ENCODE measurements at places on chromosomes 6 and 20. TPM values are rescaled to one million over a fixed set of nuclear protein-coding genes. Genes with fewer than 3 reads are reported as not detected.

GRCh38 chr6:24659561-24659960 lies 7.1 kb downstream of the TDP2 start:
- DNase-seq, result peak; percentile 23

- DNase-seq, result no peak
These were observed 101.3 kb downstream of the IYD start for GRCh38 chr6:150470131-150470530.

GRCh38 chr6:31353384-31353945 lies 3.5 kb downstream of the HLA-B start:
- DNase-seq, result no peak

GRCh38 chr6:162814426-162814973 lies 86.7 kb downstream of the PACRG start:
- no peak for DNase-seq

- no peak for DNase-seq
These were observed 60.5 kb upstream of the MLIP start for GRCh38 chr6:54050750-54051149.

DNA sequence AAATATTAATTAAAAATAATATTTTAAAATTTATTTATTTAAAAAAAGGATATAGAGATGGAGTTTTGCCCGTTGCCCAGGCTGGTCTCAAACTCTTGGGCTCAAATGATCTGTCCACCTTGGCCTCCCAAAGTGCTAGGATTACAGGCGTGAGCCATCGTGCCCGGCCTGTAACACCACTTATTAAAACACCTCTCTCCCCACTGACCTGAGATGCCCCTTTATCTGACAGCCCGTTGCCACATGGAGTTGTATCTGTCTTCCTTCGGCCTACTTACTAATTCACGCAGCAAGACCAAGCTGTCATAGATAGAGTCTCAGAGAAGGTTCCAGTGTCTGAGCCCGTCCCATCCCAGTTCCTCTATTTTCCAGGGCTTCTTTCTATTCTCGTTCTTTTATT lies 30.7 kb downstream of the KIF25 start:
- no peak for DNase-seq

DNA sequence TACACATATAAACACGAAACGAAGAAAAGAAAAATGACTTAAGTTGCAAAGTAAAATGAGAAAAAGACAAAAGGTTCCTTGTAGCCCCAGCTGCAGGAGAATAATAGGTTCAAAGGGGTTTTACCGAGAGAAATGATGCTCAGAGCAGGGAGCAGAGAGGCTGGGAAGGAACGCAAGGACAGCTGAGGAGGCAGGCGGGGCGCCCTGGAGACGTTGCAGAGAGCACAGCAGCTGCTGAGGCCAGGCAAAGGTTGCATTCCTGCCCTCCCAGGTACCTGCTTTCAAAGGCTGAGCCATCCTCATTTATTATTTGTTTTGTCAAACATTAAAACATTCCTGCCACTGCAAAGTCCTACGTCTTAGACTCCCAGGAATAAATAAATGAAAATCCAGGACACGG lies 16.2 kb upstream of the VAPB start:
- no peak for DNase-seq

DNA sequence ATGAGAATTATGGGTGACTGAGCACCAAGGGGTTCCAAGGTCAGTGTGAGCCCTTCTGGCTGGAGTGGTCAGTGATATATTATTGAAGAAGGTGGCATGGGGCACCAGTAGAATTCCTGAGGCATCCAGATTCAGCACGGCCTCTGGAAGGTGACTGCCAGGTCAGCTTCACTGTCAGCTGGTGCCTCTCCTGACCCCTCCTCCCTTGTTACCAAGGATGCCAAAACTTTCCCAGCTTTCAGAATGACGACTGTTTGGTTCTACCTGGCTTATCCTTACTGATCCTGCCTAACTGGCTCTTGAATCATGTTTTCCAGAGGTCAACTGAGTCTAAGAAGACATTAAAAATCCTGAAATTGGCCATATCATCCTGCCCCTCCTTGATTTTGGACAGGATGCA lies 189.2 kb upstream of the AGPAT4 start:
- no peak for DNase-seq

- no peak for DNase-seq
These were observed 246.8 kb upstream of the EXOC2 start for GRCh38 chr6:939526-940252.

- no peak for DNase-seq
These were observed 421.6 kb downstream of the BCKDHB start for GRCh38 chr6:80528115-80528514.

DNA sequence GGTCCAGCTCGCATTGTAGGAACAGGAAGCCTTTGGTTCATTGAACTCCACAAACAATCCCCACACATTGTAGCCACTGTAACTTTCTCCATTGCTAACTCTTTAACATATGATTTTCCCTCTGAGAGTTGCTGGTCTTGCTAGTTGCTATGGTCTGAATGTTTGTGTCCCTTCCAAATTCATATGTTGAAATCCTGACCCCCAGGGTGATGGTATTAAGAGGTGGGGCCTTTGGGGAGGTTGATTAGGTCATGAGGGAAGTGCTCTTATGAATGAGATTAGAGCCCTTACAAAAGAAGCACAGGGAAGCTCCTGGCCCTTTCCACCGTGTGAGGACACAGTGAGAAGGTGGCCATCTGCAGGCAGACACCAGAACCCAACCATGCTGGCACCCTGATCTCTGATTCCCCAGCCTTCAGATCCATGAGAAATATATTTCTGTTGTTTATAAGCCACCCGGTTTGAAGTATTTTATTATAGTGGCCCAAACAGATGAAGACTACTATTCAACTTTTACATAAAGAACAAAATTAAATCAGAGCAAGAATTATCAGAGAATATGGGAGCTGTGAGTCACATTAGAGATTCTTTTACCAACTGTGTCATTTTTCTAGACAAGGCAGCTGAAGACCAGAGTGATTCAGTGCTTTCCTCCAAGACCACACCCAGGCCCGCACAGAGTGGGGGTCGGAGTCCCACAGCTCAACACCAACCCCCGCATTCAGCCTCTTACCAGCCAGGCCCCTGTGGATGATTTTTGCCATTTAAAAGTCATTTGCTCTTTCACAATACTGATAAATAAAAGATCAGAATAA lies 143.0 kb downstream of the SAMD5 start:
- DNase-seq, result peak; percentile 37

DNA sequence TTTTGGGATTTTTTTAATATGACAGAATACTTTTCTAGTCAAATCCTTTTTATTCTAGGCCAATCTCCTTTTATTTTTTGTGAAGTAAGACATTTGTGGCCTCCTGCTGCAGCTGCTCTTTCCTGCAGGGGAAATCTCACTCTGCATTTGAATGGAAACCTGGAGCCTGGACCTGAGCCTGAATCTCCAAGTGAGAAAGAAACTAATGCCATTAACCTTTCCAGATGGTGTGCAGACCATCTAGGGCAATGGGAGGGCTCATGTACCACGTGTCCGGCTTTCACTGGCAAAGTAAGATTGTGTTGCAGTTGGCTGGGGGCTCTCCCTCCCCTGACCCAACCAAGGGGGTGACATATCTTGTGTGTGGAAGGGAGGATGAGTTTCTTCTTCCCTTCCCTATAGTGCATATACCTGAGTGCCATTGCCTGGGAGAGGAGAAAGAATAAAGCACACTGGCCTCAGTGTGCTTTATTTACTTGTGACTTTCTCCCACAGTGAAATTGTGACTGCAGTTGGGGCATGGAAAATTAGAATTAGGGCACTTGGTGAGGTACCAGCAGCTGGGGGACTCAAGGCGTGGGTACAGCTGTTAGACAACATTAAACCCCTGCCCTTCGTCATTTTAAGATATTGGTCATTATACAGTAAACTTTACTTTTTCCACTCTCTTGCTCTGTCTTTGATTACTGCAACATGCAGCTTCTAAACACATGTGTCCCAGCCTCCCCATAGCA lies 159.8 kb upstream of the RIN2 start:
- no peak for DNase-seq

- DNase-seq, result peak; percentile 69
These were observed 4.9 kb downstream of the BMP6 start for GRCh38 chr6:7730784-7731227.

- DNase-seq, result no peak
These were observed 41.6 kb downstream of the SLC2A4RG start for GRCh38 chr20:63781181-63781580.

DNA sequence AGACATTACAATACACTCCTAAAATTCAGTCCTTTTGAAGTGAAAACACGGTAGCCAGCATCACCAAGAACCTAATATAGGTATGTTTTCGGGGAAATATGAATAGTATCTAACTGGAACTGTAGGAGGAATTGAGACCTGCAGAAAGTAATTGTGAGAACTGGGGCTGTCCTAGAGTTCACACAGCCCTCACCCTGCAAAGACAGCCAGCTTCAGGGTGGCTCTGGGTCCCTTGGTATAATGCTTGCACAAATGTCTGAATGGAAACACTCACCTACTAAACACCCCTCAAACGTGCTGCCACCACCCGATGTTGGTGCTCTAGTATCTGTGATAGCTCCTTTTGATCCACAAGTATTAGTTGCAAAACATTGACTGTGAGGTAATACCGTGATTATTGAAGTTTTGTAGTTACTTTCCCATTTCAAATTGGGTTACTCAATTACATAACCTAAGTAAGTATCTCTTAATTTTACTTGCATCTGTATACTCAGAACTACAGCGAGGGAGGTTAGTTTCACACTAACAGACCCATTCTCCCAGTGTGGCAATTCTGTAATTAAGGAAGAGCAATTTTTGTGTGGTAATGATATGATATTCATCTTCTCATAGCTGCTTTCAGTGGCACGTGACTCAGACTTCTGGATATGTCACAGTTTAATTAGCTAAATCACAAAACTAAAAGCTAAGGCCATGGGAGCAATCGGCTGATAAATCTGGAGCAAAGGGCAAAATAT lies 129.5 kb downstream of the INSM1 start:
- DNase-seq, result no peak

- DNase-seq, result no peak
These were observed 148.9 kb downstream of the BCAS1 start for GRCh38 chr20:53921443-53921973.

GRCh38 chr20:54291339-54292010 lies 83.6 kb downstream of the PFDN4 start:
- no peak for DNase-seq

GRCh38 chr6:72206606-72207005 lies 320.3 kb downstream of the RIMS1 start:
- DNase-seq, result no peak

DNA sequence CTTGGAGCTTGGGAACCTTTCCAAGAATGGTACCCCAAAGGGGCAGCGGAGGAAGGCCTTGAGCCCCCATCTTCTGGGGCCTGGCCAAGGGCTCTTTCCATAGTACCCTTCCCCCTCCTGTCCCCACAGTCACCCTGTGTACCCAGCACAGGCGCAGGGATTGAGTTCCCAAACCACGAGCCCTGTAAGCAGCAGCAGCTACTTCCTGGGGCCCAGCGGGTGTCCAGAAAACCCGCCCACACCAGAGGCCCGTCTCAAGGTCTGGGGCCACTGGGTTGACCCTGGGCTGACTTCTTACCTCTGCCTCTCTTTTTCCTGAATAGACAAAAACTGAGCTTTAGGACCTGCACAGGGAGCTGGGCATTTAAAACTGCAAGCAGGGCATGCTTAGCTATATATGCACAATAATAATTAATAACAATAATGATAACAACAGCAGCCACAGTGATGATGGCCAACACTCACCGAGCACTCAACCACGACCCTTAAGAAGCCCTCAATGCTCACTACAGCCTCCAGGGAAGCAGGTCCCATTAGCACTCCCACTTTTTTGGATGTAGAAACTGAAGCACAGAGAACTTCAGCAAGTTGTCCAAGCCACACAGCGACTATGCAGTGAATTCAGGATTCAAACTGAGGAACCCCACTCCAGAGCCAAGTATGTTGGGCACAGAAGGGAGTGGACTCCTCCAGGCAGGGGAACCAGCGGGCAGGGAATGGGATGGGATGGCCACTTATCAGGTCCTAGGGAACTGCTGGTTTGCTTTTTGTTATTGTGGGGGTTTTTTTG lies 14.5 kb downstream of the NOL4L start:
- DNase-seq, result no peak

DNA sequence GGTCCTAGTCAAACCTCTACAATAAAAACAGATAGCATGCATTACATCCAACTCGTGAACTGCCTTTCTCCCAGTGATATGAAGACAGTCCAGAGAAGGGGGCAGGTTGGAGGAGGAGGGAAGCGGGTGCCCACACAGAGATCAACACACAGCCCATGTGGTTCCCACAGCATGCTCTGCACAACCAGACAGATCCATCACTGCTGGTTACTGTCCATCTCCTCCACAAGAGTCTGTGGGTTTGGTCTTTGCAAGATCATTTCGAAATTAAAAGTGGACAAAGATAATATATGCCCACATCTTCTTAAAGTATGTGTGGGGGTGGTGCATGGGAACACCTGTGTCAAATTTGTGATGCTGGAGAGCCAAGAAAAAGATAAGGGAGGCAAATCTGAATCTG lies 215.5 kb downstream of the GMDS start:
- no peak for DNase-seq

- DNase-seq, result no peak
These were observed 19.7 kb downstream of the FRK start for GRCh38 chr6:116040993-116041392.

DNA sequence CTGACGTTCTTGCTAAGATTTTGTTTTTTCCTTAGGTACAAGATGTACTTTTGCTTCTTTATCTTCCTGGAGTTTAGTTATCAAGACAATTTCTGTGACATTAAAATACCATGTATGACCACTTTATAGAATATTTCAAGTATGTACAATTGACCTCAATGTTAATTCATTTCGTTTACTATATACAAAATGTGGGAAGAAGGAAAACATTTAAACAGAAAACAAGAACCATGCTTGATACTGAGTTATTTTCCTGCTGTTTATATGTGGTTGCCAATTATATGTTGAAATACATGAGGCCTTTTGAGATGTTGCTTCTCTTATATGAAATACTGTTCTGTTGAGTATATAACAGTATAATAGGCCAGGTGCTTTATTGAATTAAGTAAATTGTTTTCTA lies 184.3 kb downstream of the JARID2 start:
- no peak for DNase-seq

DNA sequence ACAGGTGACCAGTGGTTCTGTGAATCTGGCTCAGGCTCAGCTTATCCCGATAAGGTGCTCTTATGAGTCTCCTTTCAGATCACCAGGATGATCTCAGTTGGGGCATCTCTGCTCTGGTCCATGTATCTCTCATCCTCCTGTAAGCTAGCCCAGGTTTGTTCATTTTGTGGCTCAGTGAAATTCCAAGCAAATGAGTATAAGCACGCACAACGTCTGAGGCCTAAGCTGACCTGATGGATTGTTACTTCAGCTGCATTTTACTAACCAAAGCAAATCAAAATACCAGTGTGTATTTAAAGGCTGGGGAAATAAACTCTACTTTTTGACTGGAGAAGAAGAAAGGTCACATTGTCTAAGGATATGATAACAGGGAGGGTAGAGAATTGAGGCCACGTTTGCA lies 551.0 kb upstream of the BTBD3 start:
- no peak for DNase-seq

- no peak for DNase-seq
These were observed 2.8 kb downstream of the TNFRSF21 start for GRCh38 chr6:47306887-47307286.

- no peak for DNase-seq
These were observed 32.7 kb downstream of the BRPF3 start for GRCh38 chr6:36229223-36229622.

Gene CDS2
- 26.3 TPM for total RNA-seq

Gene SAMD3
- total RNA-seq, result not detected

Gene SPATS1
- total RNA-seq, result not detected

Gene CRIP3
- total RNA-seq, result not detected

Gene FAM50B
- total RNA-seq, result 4.0 TPM

Gene TNFRSF6B
- total RNA-seq, result 12.3 TPM

Gene SLC22A7
- total RNA-seq, result not detected

Gene ZNF335
- 26.9 TPM for total RNA-seq

Gene SLPI
- total RNA-seq, result 273 TPM

Gene COL10A1
- not detected for total RNA-seq

Gene BPIFB1
- total RNA-seq, result not detected

Gene CPNE5
- not detected for total RNA-seq

Measured in MCF 10A (cell line).